Motor neuron (in vitro differentiated cells): ENCODE measurements at places on chromosomes 12 and 14.

- ATAC-seq: no peak
Observed at GRCh38 chr14:74240794-74241651, 1.8 kb downstream of the VSX2 start.

DNA sequence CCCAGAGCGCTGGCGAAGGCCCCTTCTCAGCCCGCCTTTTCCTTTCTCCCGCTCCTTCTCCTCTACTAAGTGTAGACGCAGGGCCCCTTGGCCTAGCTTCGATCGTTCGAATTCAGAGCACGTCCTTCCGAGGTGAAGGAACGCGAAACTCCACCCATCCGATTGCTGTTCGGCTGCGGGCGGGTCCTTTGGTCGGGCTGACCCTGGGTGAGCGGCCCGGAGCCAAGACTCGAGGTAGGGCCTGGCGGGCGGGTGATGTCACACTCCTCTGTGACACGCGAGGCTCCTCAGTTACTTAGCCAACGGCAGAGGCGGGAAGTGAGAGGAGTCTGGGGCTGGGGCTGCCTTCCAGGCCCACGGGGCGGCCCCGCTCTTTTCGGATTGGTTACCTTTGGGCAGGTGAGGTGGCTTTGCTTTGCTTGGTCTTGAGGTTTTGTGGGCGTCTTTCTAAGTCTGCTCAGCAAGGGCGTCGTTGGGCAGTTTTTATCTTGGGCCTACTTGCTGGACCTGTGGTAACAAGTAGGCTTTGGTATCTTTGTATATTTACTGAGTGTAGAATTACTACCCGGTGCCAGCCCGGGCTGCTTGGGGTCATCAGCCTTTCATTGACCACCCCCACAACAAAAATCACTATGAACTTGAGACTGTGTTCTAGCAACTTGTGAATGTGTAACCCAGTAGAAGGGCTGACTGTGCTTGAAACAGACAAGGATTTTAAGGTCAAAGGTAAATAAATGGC is 694 bp downstream of the TMBIM6 start:
- ATAC-seq: peak; percentile 62

GRCh38 chr14:36746872-36747271 is 85.2 kb downstream of the PAX9 start:
- ATAC-seq: no peak

- no peak for ATAC-seq
Observed at GRCh38 chr14:58571769-58572472, 65.8 kb upstream of the DACT1 start.

DNA sequence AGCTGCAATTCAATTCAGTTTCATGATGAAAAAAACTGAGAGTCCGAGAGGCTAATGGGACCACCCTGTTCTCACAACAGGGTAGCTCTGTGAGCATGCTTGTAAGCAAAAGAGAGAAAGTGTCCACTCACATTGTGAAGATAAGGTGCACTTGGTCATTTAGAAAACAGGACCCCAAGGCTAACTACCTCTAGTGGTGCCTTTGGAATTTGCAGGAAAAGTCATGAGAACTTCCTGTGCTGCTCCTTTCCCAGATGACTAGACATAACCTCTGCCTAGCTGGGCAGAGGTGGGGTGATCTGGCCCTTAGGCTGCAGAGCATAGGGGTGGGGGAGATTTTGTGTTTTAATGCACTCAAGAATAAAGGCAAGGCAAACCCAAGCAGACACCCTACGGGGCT is 118.9 kb downstream of the STAB2 start:
- ATAC-seq: no peak

- ATAC-seq: no peak
Observed at GRCh38 chr12:4434706-4435425, 10.7 kb downstream of the FGF6 start.

GRCh38 chr12:113392520-113392919 is 11.2 kb downstream of the SDS start:
- ATAC-seq: no peak

- ATAC-seq: no peak
Observed at GRCh38 chr12:18135509-18135908, 45.5 kb upstream of the RERGL start.

DNA sequence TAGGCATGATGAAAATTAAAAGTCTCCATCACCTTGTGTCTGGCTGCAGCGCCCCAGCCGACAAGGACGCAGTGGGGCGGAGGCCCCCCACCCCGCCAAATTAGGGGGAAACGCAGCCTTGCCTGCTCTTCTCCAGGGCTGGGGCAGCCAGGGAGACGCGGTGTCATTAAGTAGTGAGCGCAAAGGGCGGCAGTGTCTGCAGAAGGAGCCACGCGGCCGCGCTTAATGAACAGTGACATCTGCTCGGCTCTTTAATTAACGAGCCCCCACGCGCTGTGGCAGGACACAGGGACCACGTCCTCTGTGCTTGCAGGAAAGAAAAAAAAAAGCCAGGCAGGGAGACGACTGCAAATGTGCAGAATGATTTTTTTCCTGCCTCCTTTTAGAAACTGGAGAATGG is 93.4 kb upstream of the NCOR2 start:
- ATAC-seq: no peak

DNA sequence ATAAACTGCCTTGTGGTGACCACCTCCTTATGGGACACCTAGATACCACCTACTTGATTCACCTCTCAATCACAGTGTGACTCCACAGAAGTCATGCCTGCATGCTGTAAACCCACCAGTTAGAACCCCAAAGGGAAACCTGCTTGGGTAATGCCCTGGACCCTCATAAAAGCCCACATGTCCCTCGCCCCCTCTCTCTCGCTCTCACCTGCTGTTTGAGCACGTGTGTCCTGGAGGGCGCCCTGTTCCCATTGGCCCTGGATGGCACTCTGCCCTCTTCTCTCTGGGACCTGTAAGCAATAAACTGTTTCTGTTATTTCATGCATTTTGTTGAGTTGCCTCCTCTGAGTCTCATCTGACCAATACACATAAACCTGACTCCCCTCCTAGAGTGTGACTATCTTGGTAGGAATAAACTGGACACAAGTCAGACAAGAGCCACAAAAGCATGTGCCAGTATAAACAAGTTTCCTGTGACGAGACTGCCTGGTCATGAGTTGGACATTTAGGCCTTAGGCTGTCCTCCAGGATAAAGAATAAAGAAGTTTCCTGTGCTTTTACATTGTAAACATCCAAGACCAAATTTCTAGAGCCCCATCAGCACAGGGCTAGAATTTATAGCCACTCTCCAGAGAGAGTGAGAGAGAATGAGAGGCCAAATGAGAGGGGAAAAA is 8.6 kb downstream of the IFI27L2 start:
- ATAC-seq: no peak

DNA sequence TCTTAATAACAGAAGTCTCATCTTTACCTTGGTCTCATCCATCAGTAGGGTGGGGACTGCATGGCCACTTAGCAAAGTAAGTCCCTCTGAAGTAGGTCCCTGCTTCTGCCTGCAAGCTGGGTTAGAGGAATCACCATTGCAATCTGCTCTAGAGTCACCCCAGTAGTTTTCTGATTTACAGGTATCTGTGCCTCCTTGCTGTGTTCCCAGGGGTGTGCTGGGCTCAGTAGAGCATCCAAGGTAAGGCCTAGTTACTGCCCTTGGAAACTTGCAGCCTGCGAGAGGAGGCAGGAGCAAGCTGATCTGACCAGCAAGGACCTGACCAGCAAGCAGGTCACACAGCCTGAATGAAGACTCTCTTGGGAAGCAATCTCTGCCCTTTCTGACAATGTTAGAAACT is 160.8 kb upstream of the GSC start:
- no peak for ATAC-seq

GRCh38 chr14:60064491-60065072 is 27.1 kb upstream of the PCNX4 start:
- peak; percentile 54 for ATAC-seq

- ATAC-seq: no peak
Observed at GRCh38 chr12:113197518-113198077, 12.1 kb downstream of the RITA1 start.

DNA sequence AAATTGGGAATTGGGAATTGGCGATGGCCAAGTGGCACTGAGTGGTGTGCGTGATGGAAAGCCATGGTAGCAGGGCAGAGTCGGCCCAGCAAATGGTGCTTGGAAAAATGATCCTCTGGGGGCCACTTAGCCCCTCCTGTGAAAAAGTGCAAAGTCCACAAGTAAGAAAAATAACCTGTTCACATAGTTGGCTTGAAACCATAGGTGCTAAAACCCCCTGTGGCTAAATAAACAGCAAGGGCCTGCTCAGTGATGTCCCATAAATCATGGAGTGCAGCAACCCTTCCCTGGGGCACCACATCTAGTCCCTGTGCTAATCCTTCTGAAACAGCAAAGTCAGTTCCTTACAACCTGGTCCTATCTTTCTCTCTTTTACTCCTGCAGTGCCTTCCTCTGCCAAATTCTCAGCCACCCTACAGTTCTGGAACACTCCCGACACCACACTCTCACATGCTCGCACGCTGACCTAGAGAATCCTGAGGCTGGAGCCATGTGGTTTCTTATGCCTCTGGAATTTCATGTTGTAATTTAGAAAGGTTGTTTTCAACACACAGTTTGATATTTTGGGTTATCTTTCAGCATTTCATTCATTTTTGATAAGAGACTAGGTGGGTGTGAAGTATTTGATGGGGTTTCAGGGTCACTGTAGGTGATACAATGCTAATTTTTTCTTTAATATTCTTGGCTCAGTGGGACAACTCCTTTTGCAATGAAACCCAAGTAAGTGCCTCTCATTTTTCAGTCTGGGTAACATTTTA is 123.6 kb downstream of the SMOC1 start:
- peak; percentile 56 for ATAC-seq
